T-helper 22 cell (primary cell): ENCODE measurements at places on chromosomes 6 and 20.

DNA sequence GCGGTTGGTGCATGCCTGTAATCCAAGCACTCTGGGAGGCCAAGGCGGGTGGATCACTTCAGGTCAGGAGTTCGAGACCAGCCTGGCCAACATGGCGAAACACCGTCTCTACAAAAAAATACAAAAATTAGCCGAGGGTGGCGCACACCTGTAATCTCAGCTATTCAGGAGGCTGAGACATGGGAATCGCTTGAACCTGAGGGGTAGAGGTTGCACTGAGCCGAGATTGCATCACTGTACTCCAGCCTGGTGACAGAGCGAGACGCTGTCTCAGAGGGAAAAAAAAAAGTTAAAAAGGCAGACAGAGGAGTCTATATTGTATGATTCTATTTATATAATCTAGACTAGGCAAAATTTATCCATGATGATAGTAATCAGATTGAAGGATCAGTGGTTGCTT is 27.3 kb upstream of the PLCG1 start:
- no peak for DNase-seq

DNA sequence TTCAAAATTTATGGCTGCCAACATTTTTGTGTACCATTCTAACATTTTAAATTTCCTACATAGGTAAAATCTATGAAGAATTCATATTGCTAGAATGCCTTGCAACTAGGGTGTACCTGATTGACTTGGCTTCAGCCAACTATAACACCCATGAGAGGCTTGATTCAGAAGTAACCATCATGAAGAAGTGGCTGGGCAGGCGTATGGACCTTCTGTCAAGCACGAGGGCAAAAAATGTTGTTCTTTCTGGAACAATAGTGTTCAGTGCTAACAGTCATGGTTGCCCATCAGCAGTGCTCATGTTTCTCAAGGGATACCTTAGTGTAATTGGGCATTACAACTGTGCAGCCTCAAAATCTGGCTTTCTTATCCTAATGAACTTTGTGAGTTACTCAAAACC is 42.9 kb downstream of the ID4 start:
- DNase-seq: no peak

GRCh38 chr6:108574457-108575141 is 13.9 kb downstream of the FOXO3 start:
- DNase-seq: no peak

- DNase-seq: no peak
These were observed 3.6 kb upstream of the CASP8AP2 start for GRCh38 chr6:89826029-89826528.

- DNase-seq: no peak
These were observed 113.6 kb upstream of the EMILIN3 start for GRCh38 chr20:41480054-41480770.

- no peak for DNase-seq
These were observed 868 bp downstream of the LTV1 start for GRCh38 chr6:143844006-143844405.

GRCh38 chr6:14380086-14380820 is 262.7 kb downstream of the CD83 start:
- DNase-seq: no peak

GRCh38 chr20:22411627-22412450 is 172.5 kb downstream of the FOXA2 start:
- no peak for DNase-seq

DNA sequence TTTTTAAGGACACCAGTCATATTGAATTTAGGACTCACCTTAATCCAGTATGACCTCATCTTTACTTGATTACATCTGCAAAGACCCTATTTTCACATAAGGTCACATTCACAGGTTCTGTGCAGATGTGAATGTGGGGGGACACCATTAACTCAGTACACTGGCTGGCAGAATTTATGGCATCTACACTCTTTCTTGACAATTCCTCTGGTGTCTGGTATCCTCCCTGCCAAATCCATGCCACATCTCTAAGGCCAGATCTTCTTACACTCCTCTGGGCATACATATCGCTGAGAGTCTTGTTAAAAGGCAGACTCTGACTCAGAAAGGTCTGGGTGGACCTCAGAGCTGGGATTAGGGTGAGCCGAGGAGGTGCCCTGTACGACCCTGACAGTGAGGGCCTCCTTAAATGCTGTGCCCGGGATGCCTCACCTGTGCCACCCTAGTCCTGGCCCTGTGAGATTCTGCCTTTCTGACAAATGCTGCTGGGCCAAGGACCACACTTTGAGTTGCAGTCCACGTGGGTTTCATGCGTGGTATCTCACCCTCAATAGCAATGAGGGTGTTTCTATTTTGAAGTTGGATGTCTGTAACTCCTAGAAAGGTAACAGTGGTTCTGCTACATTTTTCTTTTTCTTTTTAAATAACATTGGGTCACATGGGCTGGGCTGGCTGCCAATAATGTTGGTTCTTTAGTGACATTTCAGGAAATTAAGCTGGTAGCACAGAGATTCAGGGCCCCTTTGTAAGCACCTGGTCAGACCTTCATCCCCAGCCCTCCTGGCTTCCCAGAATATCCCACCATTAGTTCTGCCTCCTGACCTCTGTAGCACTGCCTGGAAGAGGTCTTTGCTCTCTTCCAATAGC is 17.2 kb upstream of the LRRN4 start:
- DNase-seq: no peak

GRCh38 chr6:131001111-131001736 is 61.8 kb downstream of the EPB41L2 start:
- DNase-seq: no peak

DNA sequence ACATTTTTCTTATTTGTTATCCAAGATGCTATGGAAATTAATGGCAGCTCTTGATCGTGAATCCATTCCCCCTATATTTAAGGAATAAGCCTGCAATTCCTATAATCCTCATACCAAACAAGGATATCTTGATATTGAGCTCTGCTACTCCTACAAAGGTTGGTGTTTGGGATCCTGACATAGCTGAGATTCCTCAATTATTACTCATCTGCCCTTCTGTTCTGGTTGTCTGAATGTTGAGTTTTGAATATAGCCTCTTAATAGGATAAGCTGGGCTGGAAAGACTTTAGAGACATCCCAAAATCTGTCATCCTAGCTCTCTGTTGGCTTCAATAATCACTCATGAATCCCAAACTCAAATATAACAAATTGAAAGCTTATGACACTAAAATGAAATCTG is 49.9 kb downstream of the CLIC5 start:
- DNase-seq: no peak

DNA sequence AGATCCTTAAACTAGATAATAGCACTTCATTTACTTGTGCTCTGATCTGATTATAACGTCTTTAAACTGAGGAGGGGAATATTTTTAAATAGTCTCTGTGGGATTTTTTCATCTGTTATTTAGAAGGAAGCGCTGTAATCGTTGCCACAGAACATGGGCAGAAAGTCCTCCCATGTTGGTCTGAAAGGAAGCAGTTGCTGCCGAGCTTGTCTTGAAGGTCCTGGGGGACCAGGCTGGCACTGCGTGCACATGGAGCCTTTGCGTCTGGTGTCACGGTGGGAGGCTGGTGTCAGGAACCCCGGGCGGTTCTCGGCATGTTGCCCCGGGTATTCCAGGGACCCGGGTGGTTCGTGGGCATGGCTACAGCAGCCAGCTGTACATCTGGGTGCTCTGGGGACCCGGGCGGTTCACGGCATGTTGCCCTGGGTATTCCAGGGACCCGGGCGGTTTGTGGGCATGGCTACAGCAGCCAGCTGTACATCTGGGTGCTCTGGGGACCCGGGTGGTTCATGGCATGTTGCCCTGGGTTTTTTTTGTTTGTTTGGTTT is 11.5 kb downstream of the TPD52L2 start:
- no peak for DNase-seq

DNA sequence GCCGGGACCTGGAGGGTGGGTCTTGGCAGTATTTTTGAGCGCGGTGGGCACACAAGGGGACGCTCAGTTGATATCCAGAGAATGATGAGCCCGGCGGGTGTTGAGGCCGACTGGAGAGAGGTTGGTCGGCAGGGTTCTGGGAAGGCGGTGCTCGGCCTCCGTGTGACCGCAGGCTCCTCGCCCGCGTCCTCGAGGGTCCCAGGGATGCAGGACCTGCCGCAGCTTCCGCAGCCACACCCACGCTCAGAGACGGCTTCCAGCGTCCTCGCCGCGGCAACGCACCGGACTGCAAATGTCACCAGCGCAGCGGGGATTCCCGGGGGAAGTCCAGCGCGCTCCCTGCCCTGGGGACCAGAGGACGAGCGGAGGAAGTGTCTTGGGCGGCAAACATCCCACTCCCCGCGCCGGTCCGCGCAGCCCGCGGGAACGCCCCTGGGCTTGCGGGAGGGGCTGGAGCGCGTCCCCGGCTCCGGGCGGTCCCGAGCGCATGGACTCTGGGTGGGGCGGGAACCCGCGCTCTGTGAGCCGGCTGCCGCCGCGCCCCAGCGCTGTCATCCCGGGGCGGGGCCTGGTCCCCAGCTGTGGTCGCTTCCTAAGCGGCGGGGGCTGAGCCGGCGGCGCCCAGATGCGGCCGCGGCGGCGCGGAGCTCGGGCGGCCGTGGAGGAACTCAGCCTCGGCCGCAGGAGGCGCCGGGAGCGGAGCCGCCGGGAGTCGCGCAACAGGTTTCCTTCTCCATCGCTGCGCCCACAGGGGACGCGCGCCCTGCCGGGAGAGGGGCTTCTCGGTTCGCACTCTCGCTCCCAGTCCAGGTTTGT is at the start of gene STX11:
STX11 (plus strand) TSS at position 624 of the 816 bp plus-strand sequence. CDS start 36,111 bp downstream, outside the sequence.
- peak; percentile 61 for DNase-seq

DNA sequence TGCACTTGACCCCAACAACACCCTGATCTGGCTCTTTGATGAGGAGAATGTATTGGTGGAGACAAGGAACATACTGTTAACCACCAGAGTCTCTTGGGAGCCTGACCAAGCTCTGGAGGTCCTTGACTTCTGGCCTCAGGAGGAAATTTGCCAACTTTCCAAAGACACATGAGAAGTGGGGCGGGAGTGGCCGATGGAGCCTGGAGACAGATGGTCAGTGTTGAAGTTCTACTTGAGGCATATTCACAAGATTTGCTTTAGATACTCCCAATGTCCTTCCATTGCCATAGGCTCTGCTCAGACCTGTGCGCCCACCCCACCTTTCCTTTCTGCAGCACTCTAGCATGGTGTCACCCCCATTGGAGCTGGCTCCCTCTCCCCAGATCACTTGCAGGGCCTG is 241.0 kb downstream of the SLC24A3 start:
- no peak for DNase-seq
